ENCODE measurements at places on chromosomes 3 and 15. TPM values are rescaled to one million over a fixed set of nuclear protein-coding genes. Genes with fewer than 3 reads are reported as not detected.

DNA sequence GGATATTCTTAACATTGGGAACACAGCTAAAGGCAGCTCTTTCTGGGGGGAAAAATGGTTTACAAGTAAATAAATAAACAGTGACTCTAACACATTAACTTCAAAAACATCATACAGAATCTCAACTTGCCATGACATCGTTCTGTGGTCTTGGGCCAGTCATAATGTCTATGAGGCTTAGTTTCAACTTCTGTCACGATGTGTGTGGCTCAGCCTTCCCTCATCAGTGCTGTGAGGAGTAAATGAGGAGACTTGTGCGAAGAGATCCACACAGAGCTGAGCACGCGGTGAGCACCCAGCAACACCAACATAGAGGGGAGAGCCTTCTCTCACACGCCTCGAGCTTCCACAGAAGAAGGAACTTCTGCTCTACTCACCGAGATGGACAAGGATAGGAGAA lies 49.0 kb downstream of the DZIP1L start:
- no peak for DNase-seq

- no peak for DNase-seq
Measured at GRCh38 chr3:70824078-70824477, 511.6 kb upstream of the MDFIC2 start.

DNA sequence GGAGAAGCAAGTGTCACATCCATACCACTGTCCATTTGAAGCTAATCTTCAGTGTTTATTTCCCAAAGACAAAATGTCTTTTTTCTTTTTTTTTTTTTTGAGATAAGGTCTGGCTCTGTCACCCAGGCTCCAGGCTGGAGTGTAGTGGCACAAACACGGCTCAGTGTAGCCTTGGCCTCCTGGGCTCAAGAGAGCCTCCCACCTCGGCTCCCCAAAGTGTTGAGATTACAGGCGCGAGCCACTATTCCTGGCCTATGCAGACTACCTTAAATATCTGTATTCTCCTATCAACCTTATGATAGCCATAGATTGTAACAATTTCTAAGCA lies 27.7 kb upstream of the VPS33B start:
- DNase-seq, result no peak

DNA sequence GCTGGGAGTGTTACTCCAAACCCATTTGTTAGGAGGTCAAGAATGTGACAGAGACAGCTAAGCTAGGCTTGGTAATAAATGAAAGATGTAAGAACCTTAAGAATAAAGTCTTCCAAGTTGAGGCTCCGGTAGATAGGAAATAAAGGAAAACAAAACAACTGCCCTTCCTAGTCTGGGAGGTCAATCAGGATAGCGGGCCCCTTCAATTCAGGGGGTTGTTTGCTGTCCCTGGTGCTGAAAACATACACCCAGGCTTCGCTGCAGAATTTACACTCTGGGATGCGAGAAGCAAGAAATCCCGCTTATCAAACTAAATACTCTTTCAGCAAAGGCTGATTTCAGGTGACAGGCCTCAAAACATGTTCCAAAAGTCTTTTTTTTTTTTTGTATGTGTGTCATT lies 393.4 kb downstream of the NTRK3 start:
- DNase-seq, result no peak

DNA sequence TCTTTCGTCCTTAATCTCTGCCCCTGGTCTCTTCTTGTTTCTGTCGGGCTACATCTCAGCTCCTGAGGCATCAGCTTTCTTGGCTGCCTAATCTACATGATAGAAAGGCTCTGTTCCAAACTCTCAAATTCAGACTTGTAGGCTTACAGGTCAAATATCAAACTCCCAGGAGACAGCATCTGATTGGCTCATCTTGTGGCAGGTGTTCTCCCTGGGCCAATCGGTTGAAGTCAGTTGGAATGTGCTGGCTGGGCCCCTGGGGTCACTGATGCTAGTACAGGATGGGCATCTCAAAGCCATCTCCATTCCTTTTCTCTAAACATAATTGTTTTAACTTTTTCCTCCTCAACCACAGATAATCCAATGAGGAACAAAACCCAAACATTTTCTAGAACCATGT lies 198.7 kb downstream of the CNTN3 start:
- DNase-seq, result no peak

DNA sequence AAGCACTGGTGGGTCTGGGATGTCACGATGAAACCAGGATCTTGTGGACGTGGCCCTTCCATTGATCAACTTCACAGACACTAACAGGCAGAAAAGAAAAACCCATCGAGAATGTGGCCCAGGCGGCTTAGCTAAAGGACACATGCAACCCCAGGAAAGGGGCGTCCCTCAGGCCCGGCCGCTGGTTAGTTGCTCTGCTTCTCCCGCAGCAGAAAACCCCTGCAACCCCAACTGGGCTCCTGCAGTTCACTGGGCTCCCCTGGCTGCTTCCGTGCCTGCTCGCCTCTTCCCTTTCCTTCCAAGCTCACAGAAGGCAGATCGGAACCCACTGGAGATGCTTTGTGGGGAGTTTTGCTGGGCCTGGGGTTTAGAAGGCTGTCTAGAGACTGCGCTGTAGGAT lies 1.1 kb downstream of the GASK1A start:
- no peak for DNase-seq

DNA sequence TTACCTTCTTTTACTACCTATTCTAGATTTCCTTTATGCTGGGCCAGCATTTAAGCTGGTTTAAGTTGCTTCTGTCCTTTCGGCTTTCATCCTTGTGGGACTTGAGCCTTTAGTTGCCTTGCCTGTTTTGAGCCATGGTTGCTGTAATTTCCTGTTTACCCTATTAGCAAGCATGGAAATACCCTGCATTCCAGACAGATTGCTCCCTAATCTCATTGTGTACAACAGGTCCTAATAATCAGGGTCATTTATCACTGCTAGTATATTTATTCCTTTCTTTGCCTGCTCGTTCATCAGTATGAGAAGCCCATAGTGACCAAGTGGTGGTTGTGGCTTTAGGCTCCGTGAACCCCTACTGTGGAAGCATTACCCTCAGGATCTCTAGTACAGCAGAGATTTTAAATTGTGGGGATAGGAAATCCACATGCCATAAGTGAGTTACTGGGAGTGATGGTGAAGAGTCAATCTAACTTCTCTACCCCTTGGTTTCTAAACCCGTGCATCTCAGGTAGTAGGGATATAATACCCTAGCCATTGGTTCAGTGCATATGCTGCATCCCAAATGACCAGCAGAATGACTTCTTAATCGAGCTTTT lies 31.9 kb downstream of the NCK1 start:
- no peak for DNase-seq

GRCh38 chr3:10653241-10653640 lies 147.9 kb upstream of the ATP2B2 start:
- DNase-seq, result no peak

- no peak for DNase-seq
Measured at GRCh38 chr3:108218811-108219210, 3.4 kb downstream of the IFT57 start.

DNA sequence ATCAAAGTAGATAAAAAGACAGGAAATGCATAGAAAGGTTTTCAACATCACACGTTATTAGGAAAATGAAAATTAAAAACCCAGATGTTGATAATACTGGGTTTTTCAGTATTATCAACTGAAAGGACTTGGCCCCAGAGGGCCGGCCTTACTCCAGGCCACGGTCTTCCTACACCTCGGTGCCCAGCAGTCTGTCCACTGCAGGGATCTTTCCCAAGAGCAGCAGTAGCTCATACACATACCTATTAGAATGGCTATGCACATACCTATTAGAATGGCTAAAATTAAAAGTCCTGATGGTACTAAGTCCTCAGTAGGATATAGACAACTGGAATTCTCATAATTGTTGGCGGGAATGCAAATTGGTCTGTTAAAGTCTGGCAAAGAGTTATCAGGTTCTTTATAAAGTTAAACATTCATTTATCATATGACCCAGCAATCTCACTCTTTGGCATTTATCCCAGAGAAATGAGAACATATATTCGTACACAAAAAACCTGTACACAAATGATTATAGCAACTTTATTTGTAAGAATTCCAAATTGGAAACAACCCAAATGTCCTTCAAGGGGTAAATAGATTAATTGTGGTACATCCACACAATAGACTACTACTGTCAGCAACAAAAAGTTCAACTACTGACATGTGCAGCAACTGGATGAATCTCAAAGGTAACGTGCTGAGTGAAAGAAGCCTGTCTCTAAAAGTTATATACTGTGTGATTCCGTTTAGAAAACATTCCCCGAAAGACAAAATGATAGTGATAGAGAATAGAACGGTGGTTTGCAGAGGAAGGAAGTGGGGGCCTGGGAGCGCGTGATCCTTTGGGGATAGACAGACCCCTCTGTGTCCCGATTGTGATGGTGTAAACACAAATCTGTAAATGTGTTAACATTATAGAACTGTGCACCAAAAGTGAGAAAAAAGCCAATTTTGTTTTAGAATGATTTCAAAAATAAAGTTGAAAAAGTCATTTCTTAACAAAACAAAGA lies 62.3 kb downstream of the MCTP2 start:
- DNase-seq, result no peak

The MYZAP gene
- total RNA-seq, result 3.8 TPM

The KBTBD8 gene
- 1.4 TPM for total RNA-seq

The CSTA gene
- total RNA-seq, result not detected

The NAALADL2 gene
- total RNA-seq, result 27.9 TPM
